Stimulated activated CD4-positive, alpha-beta T cell treated with anti-CD3 and anti-CD28 coated beads, TNF-alpha, amount 100 ng/mL, for 4 hours (primary cell): ENCODE measurements at places on chromosomes 11 and 22.

- no peak for DNase-seq
Measured at GRCh38 chr11:118953265-118953664, 2.8 kb upstream of the UPK2 start.

DNA sequence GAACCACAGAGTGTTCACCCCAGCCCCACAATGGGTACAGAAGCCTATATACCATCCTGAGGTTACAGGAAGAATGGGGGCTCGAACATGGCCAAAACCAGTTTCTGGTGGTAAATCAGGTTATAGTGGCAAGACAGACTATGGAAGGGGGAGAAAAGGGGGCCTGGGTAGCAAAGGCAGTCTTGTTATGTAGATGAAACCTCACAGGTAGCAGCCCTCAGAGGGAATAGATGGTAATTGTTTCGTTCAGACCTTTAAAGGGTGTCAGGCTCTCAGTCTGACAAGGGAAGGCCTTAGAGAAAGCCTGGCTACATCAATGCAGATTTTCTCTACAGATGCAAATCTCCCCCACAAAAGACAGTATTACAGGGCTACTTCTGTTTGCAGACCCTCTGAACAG lies 3.4 kb downstream of the CAPN1 start:
- no peak for DNase-seq

GRCh38 chr11:78139422-78140391 lies at the start of gene ALG8:
ALG8 (minus strand) TSS chr11:78139626; CDS start chr11:78139588, 38 bp downstream.
- DNase-seq = peak; percentile 95

DNA sequence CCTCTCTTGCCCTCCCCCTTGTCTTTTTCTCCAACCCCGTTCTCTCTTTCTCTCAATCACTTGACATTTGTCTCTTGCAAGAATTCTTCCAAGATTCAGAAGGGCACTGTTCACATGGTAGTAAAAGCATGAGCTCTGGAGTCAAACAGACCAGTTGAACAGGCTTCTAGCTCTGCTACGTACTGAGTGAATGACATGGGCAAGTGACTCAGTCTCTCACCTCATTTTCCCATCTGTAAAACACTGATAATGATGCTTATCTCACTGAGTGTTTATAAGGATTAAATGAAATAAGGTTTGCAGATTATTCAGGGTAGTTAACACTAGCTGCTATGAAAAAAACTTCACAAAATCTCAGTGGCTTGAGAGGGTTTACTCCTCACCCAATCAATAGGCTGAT lies 5.9 kb upstream of the IL10RA start:
- DNase-seq = no peak

DNA sequence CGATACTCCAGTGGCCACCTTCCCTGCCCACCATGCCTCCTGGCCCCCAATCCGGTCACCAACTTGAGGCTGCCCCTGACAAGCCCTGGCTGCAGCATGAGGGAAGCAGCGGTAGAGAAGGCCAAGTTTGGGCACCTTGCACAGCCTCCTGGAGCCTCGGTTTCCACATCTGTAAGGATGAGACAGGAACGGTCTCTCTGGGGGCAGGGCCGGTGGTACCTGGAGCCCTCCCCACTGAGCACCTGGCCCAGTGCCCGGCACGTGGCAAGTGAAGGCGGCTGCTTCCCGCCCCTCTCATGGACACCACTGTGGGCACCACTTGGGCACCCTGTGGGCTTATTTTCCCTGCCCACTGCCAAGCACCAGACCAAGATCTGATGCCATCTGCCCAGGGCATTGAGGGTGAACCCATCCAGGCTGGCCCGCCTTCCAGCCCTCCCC lies 77.8 kb downstream of the CDKN1C start:
- no peak for DNase-seq

- no peak for DNase-seq
Measured at GRCh38 chr11:78168539-78169477, 19.6 kb downstream of the KCTD21 start.

GRCh38 chr11:32062540-32062939 lies 28.3 kb upstream of the RCN1 start:
- no peak for DNase-seq

- DNase-seq = no peak
Measured at GRCh38 chr11:32231909-32232493, 141.1 kb downstream of the RCN1 start.

DNA sequence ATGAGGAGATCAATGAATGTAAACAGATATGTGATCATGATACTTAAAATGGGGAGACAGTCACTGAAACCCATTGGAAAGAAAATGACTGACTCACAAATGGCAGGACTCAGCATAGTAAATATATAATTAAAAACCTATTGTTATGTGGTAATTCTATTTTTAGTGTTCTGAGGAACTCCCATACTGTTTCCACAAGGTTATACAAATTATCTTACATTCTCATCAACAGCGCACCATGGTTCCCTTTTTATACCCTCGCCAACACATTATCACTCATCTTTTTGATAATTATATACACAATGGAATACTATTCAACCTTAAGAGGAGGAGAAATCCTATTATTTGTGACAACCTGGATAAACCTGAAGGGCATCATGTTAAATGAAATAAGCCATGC lies 17.1 kb downstream of the OR5B21 start:
- DNase-seq = no peak
